ENCODE measurements at places on chromosomes 6 and 20. TPM values are rescaled to one million over a fixed set of nuclear protein-coding genes. Genes with fewer than 3 reads are reported as not detected.

The MYLK2 gene
- 1.1 TPM for total RNA-seq

The PDE7B gene
- 4.1 TPM for total RNA-seq

The BPIFB2 gene
- total RNA-seq: not detected

The CGA gene
- 0.82 TPM for total RNA-seq

The CST4 gene
- not detected for total RNA-seq

The MYB gene
- 9.0 TPM for total RNA-seq

The MEI4 gene
- 0.73 TPM for total RNA-seq

All from cerebellum (tissue), 4 donors.